NCI-H1092 treated with DMSO at 0.1 percent for 48 hours (cell line): ENCODE measurements at places on chromosomes 2 and 18.

DNA sequence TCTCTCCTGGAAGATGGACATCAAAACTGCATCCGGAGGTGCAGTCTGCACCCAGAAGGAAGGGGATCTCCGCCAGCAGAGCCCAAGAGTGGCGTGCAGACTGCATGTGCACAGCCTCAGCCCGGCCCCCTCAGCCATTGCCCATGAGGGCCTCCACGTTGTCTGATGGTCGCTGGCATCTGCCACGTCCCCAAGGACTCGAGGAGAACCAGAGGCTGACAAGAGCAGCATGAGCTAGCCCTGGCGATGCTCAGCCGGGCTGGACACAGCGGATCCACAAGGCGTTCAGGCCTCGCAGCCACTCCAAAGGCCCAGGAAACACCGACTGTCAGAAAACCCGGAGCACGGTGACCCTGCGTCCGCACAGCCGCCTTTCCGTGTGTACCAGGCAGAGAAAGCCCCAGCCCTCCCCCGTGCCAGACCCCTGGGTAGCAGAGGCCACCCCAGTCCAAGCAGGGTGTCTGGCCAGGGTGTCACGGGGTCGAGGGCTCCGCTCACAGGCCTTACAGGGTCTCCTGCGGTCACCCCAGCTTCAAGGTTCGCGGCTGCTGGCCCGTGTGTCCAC lies 48.3 kb downstream of the SLC66A2 start:
- no peak for DNase-seq

DNA sequence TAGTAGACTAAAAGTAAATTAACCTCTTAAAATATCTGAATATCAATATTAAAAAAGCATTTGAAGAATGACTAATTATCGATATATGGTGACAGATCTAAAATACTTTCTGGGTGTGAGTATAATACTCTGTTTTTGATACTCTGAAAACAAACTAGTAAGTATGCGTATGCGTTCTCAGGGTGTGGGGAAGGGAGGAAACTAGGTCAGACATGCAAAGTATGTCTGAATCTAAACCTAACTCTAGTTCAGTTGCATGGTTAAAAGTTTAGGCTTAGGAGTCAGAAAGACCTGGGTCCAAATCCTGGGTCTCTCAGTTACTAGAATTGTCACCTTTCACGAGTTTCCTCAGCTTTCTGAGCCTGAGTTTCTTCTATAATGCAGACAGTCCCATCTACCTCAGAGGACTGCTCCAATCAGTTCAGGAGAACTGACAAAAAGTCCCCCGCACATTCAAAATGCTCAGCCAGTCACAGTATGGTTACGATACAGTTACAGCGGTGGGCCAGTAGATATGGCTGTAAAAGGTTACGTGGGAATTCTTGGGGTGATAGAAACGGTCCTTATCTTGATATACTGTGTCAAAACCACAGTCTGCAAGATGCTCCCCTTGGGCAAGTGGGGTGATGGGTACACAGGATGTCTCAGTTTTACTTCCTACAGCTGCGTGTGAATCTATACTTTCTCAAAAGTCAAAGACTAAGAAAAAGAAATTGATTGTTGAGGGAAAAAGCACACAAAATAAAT lies 29.2 kb downstream of the UNC50 start:
- no peak for DNase-seq

GRCh38 chr2:42962508-42962953 lies 170.1 kb upstream of the HAAO start:
- no peak for DNase-seq

- DNase-seq: no peak
Observed at GRCh38 chr2:196827356-196827755, 18.2 kb upstream of the C2orf66 start.

GRCh38 chr18:78736015-78736690 lies 243.5 kb upstream of the SALL3 start:
- DNase-seq: no peak

GRCh38 chr2:150484006-150484405 lies 3.5 kb downstream of the RND3 start:
- no peak for DNase-seq

DNA sequence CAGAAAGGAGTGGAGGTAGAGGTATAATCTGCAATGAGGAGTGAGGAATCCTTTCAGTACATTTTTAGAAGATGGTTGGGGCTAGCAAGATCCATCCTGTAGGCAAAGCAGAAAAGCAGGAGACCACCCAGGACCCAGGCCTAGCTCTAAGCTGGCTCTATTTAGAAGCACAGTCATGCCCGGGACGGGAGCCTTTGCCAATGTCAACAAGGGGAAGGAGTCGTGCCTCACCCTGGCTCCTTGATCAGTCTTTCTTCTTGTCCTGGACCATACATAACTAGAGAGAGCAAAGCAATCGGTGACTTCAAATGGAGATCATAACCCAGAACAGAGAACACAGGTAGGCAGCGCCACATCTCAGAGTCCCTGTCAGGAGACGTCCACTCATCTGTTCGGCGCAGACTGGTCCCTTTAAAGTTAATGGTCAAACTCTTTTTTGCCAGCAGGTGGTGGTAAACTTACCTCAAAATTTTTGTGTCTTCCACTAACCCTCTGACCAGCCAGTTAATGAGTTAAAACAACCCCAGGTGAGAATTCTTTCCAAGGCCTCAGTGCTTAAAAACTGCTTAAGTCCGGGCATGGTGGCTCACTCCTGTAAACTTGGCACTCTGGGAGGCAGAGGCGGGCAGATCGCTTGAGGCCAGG lies 8.0 kb downstream of the MC5R start:
- no peak for DNase-seq

- no peak for DNase-seq
Observed at GRCh38 chr2:84741182-84741822, 139.6 kb downstream of the TRABD2A start.

DNA sequence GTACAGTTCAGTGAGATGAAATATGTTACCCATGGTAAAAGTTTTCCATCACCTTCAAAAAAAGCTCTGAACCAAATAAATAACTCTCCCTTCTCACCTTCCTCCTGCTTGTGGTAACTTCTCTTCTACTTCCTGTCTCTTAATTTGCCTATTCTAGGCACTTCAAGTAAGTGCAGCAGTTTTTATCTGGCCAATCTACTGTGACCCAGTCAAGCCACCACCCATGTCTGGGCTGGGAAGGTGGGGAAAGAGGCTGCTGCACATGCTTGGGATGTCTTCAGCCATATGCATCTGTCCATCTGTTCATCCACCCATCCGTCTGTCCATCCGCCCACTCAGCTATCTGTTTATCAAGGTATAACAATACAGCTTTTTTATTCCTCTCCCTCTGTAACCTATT lies 31.6 kb downstream of the ZNF532 start:
- DNase-seq: no peak

- no peak for DNase-seq
Observed at GRCh38 chr2:68352651-68353391, 12.3 kb upstream of the PLEK start.

DNA sequence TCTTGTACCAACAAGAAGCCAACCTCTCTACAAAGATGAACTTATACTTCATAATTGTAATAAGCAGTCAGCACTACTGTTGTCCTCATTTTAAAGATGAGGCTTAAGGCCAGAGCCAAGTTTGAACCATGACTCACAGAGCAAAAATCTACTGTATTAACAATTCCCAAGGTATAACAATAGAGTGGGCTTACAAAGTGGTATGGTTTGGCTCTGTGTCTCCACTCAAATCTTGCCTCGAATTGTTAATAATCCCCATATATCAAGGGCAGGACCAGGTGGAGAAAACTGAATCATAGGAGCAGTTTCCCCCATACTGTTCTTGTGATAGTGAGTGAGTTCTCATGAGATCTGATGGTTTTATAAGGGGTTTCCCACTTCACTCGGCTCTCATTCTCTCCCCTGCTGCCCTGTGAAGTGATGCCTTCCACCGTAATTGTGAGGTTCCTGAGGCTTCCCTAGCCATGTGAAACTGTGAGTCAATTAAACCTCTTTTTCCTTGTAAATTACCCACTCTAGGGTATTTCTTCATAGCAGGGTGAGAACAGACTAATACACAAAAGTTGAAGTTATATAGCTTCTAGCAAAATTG lies 19.5 kb downstream of the MRPL44 start:
- no peak for DNase-seq

- no peak for DNase-seq
Observed at GRCh38 chr2:6392966-6393365, 472.7 kb downstream of the CMPK2 start.

GRCh38 chr2:15591373-15591691 lies 336 bp upstream of the DDX1 start:
- DNase-seq: no peak

GRCh38 chr2:58019229-58019628 lies 27.4 kb upstream of the VRK2 start:
- no peak for DNase-seq

GRCh38 chr2:172496160-172496608 lies 59.7 kb upstream of the PDK1 start:
- DNase-seq: no peak

DNA sequence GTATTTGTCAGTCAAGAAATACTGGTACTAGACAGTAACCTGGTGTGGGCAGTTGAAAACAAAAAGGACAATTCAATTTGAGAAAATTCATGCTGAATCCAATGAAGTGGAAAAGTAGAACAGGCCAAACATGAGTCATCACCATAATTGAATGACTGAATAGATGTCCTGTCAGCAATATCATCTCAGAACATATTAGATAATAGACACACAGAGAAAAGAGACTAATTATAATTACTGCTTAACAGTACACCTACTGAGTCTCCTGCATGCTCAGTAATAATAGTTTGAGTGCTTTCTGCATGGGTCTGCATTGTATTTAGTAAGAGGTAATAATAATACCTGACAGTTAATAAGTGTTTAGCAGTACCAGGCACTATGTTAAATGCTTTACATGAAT lies 138.6 kb upstream of the ZC3H15 start:
- no peak for DNase-seq

DNA sequence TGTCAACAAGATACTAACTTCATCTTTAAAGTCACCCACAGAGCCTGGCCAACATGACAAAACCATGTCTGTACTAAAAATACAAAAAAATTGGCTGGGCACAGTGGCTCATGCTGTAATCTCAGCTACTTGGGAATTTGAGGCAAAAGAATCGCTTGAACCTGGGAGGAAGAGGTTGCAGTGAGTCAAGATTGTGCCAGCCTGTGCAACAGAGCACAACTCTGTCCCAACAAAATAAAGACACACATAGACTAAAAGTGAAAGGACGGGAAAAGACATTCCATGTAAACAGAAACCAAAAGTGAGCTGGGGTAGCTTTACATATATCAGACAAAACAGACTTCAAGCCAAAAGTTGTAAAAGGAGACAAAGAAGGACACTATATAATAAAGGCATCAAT lies 34.8 kb downstream of the USP34 start:
- DNase-seq: no peak

- no peak for DNase-seq
Observed at GRCh38 chr18:41537666-41538065, 417.4 kb upstream of the PIK3C3 start.

DNA sequence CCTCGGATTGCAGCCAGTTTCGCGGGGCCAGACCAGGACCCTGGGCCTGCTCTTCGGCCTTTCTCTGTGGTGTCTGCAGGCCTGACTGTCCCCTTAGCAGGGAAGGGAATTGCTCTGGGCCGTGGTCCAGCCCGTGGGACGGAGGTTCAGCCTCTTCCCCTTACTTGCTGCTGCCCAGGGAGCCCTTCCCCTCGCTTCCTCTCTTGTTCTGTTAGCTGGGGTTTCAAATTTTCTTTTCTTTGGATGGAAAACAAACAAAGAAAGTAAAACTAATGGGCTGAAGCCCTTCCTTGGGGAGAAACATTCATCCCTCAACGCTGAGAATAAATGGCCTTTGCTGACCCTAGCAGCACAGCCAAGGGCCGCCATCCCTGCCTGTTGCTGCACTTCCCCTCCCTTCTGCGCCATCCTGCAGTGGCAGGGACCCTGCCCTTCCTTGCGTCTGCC lies 52.4 kb downstream of the ASAP2 start:
- DNase-seq: no peak

GRCh38 chr2:54524226-54524991 lies 68.3 kb downstream of the SPTBN1 start:
- no peak for DNase-seq

GRCh38 chr2:44071454-44072046 lies 75.8 kb upstream of the LRPPRC start:
- DNase-seq: no peak

DNA sequence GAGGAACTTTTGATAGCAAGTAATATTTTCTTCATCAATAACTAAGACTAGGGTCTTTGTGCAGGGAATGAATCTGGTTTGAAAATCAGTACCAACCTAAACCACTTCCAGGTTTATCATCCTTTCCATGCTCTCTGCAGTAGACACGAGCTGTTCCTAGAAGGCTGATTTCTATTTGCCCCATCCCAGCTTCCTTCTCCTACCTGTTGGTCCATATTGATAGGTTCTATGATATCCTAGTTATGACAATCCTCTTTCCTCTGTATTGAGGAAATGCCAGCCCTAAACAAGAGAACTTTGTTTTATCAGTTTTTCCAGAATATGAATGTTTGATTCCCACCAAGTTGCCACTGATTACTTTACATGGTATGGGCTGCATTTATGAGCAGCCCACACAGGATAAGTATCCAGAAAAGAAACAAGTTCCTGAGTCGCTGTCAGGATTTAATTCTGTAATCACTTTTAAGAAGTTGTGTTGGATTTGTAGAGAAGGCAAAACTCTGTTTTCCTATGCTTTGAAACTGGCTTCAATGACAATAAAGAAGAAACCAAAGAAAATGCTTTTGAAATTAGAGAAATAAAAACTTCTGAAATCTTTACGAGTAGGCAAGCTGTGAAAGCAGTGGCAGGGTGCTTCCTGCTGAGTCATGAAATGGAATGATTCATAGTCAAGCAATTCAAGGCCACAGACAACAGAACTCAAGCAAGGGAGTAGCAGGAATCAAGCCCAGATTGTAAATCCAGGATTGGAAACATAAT lies 37.3 kb upstream of the TANK start:
- no peak for DNase-seq

DNA sequence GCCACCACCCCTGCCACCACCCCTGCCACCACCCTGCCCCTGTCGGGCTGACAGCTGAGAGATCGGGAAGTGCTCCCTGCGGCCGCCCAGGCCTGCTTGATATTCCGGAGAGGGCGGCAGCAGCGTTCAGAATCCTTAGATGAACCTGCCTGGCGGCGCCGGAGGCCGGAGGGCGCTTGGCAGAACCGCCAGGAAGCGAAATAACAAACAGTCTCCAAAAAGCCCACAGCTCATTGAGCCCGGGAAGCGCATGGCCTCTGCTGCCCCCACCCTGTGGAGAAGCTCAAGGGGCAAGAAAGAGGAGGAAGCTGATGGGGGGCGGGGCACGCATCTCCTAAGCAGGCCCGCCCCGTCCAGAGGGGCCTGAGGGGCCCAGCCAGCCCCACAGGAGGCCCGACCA lies 92.2 kb upstream of the MBOAT2 start:
- DNase-seq: no peak
